ENCODE measurements at places on chromosomes 4 and X.
A peak's percentile ranks its signal among the peaks of the same experiment; 100 is the strongest.

- no peak for DNase-seq
These were observed 139.2 kb downstream of the NWD2 start for GRCh38 chr4:37383579-37384229.

DNA sequence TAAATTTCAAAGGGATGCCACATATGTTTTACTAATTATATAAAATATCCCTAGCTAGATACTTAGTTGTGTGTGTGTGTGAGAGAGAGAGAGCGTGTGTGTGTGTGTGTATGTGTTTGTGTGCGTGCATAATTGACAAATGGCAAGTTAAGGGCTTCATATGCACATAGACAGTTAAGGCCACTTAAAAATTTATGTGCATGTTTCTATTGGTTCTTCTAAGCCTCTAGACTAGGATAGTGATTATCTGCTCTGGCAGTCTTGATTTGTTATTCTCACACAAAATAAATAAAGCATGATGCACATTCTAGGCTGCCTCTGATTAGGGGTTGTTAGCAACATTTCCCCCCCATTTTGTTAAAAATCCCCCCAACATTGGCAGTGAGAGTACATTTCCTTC is 279.0 kb upstream of the TAPT1 start:
- DNase-seq: no peak

DNA sequence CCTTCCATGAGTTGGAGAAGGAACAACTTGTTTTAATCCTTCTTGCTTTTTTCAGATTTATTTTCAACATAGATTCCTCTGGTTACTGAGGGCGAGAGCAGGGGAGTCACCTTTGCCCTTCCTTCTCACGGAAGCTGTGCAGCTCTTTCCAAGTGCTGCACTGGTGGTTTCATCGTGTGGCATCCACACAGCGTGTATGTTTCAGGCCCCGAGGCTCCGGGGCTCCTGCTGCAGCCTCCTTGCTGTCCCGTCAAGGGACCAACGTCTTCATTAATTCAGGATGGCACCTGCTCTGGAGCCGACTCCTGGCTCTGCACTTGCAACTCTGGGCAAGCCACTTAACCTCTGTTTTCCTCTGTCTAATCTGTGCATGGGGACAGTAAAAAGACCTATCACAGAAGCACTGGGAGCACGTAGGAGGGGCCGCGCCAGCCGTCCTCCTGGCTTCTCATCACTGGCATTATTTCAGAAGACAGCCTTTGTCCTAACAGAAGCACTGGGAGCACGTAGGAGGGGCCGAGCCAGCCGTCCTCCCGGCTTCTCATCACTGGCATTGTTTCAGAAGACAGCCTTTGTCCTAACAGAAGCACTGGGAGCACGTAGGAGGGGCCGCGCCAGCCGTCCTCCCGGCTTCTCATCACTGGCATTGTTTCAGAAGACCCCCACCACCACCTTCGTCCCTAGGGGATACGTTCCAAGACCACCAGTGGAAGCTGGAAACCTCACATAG is 117.8 kb upstream of the NKX1-1 start:
- no peak for DNase-seq

DNA sequence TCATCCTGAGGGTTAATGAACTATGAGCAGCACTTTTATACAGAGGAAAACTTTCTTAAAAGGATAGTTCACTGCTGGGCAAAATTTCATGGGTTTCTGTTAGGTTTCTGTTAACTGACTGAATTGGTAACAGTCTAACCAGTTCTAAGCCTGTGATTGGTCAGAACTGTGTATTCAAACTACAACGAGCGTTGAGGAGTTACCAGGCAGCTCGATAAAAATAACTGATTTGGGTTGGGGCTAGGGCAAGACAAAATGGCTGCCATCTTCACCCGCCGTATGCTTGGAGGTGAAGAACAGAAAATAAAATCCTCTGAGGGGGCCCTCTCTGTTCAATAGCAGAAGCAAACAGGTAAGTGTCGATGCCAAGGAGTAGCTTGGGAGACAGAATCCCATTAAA is 22.0 kb downstream of the FAM133A start:
- DNase-seq: no peak

DNA sequence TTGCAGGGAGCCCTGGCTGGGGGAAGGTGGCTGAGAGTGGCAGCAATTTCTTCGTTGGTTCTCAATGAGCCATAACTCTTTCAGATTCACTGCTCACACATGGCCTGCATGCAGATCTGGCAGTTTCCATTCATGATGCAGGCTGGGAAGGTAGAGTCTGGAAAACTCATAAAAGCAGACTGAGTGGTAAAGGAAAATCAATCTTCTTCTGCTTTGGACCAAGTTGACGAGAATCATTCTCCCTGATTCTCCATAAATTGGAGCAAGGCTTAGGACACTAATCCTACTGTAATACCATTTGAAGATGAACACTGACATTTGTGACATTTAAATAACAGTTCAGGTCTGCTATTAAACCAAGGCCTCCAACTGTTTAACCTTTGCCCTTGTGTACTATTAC is 35.3 kb upstream of the HAND2 start:
- no peak for DNase-seq

DNA sequence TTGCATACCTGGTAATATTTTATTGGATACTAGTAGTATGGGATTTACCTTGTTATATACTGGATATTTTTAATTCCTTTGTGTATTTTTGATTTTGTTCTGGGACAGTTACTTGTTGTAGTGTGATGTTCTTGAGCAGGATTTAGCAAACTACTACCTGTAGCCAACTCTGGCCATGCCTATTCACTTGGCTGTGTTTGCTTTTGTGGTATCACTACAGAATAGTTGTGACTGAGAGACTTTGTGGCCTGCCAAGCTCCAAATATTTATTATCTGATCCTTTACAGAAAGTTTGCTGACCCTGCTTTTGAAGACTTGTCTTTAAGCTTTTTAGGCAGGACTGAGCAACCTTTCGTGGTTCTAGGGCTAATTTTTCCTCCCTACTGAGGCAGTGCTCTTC is 17.8 kb downstream of the ZCCHC4 start:
- no peak for DNase-seq

DNA sequence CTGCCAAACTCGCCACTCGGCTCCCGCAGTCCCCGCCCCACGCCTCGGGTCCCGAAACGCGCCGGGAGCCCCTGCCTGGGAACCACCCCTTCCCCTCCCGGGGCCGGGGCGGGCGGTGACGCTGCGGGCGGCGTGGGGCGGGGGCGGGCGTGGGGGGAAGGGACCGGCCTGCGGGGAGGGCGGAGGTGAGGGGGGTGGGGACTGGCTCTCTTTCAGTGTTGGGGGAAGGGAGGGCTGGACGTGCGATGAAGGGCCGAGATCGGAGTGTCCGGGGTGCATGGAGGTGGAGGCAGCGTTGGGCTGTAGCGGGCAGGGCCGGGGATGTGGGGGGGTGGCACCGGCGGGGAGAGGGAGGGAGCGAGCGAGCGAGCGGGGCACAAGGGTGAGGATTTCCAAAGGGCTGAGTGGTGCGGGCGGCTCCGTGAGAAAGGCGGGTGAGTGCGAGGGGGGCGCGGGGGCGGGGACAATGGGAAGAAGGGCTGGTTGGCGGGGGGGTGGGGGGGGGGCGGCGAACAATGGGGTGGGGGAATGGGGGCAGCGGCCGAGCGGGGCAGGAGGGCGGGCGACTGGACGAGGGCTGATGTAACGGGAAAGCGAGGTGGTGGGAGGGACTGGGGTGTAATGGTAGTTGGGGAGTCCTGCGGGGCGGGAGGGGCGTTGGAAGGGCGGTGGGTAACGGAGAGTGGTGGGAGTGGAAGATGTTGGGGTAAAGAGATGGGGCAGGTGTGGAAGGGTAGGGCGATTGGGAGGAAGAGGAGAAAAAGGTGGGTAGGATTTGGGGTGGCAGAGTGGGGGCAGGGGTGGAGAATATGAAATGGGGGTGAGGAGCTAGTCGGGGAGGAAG is 578 bp downstream of the DCUN1D4 start:
- peak; percentile 36 for DNase-seq

DNA sequence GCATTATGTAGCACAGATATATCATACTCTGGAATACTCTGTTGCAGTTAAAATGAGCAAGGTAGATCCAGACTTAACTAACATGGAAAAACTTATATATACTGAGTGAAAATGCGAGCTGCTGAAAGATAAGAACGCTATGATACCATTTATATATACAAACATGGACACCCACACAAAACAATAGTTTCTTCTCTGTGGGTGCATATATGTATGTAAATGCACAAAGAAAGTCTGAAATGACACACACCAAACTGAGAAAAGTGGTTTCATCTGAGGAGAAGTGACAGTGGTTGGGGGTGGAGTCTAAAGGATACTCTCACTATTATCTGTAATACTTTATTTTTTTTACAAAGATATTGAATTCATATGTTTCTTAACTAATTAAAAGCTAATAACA is 12.2 kb upstream of the FGF2 start:
- no peak for DNase-seq

DNA sequence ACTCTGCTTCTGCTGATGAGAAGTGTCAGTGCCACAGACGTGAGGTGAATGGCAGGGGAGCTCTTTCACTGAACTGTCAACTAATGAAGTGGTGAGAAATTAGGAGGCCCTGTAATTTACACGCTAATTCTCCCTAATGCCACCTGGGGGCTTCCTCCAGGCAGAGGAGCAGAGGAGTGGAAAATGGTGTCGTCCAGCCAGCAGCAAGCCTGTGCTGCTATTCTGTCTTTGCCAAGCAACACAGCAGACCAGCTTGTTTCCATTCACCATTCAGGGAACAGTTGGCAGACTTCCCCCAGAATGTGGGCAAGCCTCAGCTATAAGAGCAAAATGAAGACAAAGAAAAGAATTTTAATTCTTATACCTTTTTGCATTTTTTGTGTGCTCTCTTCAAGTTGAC is 245.2 kb upstream of the TET2 start:
- DNase-seq: no peak

DNA sequence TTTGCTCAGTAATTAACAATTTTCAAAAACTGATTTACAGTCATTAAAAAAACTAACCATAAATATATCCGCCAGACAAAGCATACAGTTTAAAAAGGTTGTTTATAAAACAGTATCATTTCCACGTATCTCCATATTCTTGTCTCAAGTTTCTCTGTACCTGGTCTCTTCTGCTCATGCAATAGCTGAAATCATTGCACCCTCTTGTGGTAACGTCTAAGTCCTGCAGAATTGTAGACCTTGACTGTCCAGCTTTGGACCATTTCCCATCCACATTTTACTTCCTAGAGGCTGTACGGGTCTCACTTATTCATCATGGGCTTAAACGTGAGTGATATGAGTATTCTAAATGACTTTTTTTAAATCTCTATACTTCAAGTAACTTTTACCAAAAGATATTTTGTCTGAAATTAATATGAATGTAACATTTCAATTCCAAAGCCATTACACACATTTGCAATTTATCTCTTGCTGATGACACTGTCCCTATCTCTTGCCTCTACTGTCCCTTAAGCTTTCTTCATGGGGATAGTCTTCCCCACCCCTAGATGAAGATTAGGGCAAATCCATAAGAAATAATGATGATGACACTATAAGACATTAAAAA is 118.5 kb downstream of the BTC start:
- no peak for DNase-seq

DNA sequence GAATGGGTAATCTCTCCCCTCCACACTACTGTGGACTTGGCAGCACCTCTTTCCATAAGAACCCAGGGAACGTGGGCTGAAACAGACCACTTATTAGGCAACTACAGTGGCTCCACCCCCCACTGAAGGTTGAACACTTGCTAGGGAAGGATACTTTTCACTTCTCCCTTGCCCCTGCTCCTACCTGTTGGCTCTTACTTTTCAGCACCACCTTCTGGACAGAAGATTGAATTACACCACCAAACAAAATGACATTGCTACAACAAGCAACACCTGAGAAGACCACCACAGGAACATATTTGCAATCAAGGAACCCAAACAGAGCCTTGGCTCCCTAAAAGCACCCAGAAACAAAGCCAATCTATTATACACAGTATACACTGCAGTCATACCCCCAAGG is 132.1 kb upstream of the CXCL13 start:
- DNase-seq: no peak

- DNase-seq: no peak
These were observed 7.5 kb downstream of the PPEF1 start for GRCh38 chrX:18714910-18715309.

GRCh38 chr4:71784569-71785197 is 804 bp upstream of the GC start:
- DNase-seq: no peak

GRCh38 chr4:168118116-168118655 is 25.8 kb downstream of the ANXA10 start:
- no peak for DNase-seq

GRCh38 chr4:186624951-186625350 is 69.6 kb upstream of the MTNR1A start:
- DNase-seq: no peak

GRCh38 chrX:122154019-122154418 is 1030.1 kb upstream of the GRIA3 start:
- no peak for DNase-seq

GRCh38 chr4:48361012-48361400 is 19.7 kb downstream of the SLAIN2 start:
- DNase-seq: no peak

- DNase-seq: no peak
These were observed 284.8 kb upstream of the PPARGC1A start for GRCh38 chr4:24174602-24175001.

- peak; percentile 45 for DNase-seq
These were observed 142.0 kb downstream of the RTL3 start for GRCh38 chrX:78517124-78517523.

DNA sequence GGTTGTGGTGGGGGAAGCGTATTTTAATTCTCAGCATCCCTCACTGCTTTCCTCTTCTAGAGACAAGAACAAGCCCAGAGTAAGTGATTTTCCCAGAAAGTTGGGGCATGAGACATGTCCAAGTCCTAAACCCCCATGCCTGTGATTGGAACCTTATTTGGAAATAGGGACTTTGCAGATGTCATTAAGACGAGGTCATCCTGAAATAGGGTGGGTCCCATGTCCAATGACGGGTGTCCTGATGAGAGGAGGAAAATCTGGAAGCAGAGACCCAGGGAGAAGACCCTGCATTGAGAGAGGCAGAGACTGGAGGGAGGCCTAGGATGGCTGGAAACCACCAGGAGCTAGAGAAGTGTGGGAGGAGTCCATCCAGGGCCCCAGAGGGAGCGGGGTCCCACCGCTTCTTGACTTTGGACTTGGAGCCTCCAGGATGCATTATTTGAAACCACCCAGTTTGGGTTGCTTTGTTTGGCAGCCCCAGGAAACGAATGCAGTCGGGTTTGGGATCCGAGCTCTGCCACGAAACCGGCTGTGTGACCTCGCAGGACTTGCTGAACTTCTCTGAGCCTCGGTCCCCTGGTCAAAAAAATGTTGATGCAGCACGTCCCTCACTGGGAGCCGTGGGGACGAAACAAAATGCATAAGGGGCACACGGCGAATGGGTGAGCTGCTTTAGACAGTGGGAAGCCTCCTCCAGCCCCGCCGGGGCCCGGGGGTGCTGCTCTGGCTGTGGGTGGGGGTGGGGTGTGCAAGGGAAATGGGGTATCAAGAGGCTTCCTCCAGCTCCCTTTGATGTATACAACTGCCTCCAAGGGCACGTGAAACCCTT is 113.9 kb downstream of the CPZ start:
- DNase-seq: no peak
